ENCODE measurements at places on chromosomes 1 and 21.

DNA sequence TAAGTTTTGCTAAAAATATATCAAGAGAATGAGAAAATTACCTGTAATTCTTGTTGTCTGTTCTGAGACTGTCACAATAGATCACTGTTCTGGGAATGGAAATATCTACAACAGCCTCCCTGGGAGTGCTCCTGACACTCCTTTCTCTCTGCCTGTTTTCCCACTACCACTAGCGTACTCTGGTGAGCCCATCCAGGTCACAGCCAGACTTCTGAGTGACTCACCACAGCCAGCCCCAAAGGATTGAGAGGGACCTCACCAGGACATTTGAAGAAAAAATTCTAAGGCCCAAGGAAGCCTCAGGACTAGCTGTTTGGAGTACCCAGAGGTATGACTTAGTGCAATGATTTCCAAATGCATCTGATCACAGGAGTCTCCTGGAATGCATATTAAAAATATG lies 39.0 kb upstream of the TADA1 start:
- peak; percentile 12 for DNase-seq

- no peak for DNase-seq
Measured at GRCh38 chr1:17922833-17923232, 167.7 kb downstream of the ACTL8 start.

DNA sequence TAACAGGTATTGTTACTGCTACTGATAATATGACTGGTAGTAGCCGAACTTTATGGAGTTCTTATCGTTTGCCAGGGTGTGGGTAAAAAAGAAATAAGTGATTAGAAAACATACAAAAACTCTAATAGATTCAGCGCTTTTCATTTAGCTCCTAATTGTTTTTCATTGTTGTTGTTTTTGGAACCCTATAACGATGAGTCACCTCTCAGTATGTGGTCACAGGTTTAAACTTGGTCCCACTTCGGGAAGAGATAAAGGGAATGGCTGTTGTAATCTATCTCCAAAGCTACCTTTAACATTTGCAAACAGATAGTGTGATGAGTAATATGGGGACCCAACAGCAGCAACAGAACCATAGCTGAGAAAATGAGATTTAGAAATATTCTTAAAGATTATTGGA lies 62.7 kb upstream of the BCL10 start:
- peak; percentile 72 for DNase-seq

GRCh38 chr1:9853249-9853595 lies 29.5 kb upstream of the CLSTN1 start:
- no peak for DNase-seq

DNA sequence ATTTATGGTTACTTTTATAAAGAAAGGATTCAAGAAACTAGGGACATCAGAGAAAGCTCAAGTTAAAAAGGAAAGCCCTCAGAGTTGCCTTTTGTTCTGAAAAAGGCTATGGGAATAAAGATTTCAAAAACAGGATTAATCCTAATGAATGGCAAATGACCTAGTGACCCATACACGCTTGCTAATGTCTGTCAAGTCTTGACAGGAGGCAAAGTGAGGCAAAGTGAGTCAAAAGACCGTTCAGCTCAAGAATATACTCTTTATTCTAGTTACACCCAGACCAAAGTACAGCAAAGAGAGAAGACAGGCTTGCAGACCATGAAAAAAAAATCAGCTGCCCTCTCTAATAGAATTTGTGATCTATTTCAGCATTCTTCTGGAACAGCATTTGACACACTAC lies 3.5 kb downstream of the ZNF436 start:
- DNase-seq: no peak

DNA sequence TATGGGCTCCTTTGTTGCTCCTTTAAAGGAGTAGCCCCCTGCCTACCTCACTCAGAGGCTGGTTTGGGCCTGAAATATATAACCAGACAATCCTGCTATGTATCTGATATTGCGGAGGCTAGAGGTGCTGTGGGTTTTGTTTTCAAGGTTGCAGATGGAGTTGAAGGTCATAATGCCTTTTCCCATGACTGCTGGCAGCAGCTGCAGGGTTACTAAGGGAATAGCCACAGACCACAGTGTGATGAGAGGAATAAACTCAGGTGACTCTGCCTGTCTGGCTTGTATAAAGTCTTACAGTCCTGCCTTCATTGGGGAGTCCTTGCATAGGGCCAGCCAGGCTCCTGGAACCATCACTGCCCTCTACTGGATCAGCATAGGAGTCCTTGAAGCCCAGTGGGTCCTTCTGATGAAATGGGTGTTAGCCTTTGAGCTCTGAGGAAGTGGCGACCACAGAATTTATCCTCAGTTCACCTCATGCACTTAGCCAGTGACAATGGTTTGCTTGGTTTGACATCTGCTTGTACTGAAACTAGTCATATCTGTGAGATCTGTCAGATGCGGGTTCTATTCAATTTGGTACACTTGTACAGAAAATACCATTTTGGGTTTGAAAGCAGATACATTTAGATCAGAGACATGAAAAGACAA lies 174.4 kb upstream of the HMCN1 start:
- DNase-seq: peak; percentile 58

- DNase-seq: no peak
Measured at GRCh38 chr1:198031086-198031485, 113.9 kb downstream of the LHX9 start.

DNA sequence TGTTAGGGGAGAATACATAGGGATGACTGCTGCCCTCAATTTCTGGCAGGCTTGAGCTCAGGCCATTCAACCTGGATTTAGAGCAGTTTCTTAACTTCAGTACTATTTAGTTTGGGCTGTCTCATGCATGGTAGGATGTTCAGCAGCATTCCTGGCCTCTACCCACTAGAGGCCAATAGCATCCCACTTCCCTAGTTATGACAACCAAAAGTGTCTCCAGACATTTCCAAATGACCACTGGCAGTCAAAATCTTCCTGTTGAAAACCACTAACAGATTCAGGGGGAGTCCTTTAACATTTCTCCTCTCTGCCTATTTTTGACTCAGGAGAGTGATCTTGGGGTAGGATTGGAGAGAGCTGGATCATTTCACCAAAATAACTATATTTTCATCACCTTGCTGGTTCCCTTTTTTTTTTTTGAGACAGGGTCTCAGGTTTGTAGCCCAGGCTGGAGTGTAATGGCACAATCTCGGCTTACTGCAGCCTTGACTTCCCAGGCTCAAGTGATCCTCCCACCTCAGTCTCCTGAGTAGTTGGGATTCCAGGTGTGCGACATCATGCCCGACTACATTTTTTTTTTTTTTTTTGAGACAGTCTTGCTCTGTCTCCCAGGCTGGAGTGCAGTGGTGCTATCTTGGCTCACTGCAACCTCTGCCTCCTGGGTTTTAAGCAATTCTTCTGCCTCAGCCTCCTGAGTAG lies 8.7 kb downstream of the GNAT2 start:
- DNase-seq: peak; percentile 40

- DNase-seq: no peak
Measured at GRCh38 chr1:7581754-7582459, 189.2 kb upstream of the VAMP3 start.

DNA sequence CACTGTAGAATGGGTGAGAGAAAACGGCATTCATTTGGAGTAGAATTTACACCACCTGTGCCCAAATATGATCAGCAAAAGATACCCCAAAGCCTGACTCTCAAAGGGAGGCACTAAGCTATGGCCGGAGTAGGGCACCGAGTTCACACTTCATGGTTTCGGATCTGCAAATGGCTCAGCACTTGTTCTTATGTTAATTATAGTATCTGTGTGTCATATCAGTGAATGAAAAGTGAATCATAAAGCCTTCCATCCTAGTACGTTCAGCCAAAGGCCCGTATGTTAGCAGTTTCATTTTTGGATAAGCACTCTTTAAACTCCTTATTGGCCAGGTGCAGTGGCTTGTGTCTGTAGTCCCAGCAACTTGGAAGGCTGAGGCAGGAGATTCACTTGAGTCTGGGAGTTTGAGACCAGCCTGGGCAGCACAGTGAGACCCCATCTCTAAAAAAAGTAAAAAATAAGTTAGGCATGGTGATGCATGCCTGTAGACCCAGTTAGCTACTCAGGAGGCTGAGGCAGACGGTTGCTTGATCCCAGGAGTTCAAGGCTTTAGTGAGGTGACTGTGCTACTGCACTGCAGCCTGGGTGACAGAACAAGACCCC lies 4.9 kb upstream of the CORT start:
- no peak for DNase-seq

GRCh38 chr1:194813096-194813495 lies 1626.7 kb upstream of the B3GALT2 start:
- DNase-seq: no peak

GRCh38 chr1:21045351-21045750 lies 131.3 kb downstream of the EIF4G3 start:
- DNase-seq: no peak

GRCh38 chr1:151318975-151319374 lies 8.2 kb downstream of the PI4KB start:
- DNase-seq: no peak

GRCh38 chr1:233490488-233490887 lies 123.4 kb upstream of the KCNK1 start:
- no peak for DNase-seq

- DNase-seq: no peak
Measured at GRCh38 chr1:86828024-86828423, 85.9 kb downstream of the SELENOF start.

GRCh38 chr1:184219414-184219813 lies 167.4 kb upstream of the C1orf21 start:
- no peak for DNase-seq

DNA sequence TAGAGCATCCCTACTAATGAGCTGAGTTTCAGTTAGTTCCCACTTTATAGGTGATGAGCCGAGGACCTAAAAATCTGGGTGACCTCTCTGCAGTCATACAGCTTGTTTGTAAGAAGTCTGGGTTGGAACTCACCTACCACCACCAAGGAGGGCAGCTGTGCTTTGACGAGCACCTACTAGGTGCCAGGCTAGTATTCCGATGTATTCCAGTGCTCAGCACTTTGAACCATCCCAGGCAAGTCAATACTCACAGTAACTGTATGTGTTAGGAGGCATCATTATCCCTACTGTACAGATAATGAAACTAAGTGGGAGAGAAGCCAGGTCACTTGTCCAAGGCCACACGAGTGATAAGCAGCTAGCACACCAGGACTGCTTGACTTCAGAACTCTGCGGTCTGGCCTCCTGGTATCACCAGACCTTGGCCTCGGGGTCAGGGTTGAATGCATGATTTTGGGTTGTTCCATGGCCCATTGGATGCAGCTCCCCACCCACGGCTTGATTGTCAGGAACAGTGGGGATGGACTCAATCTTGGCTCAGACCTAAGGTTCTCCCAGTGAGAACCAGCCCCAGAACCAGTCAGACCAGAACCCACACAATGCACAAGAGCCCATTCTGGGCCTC lies 20.7 kb downstream of the ECE1 start:
- no peak for DNase-seq

DNA sequence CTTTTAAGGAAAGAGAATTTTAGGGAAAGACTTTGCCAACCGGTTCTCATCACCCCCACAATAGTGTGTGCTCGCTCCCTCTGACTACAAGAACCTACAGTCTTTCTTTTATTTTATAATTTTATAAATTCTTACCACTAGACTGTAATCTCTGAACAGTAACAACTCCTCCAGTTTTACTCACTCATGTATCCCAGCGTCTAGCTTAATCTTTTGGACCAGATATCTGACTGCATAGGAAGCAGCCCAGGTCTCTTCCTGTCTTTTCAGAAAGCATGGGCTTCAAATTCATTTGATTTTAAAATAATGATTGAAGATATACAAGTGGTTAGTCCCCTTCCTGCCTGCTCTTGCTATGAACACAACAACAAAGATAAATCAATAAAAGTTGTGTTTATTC lies 19.0 kb upstream of the DUSP10 start:
- no peak for DNase-seq

DNA sequence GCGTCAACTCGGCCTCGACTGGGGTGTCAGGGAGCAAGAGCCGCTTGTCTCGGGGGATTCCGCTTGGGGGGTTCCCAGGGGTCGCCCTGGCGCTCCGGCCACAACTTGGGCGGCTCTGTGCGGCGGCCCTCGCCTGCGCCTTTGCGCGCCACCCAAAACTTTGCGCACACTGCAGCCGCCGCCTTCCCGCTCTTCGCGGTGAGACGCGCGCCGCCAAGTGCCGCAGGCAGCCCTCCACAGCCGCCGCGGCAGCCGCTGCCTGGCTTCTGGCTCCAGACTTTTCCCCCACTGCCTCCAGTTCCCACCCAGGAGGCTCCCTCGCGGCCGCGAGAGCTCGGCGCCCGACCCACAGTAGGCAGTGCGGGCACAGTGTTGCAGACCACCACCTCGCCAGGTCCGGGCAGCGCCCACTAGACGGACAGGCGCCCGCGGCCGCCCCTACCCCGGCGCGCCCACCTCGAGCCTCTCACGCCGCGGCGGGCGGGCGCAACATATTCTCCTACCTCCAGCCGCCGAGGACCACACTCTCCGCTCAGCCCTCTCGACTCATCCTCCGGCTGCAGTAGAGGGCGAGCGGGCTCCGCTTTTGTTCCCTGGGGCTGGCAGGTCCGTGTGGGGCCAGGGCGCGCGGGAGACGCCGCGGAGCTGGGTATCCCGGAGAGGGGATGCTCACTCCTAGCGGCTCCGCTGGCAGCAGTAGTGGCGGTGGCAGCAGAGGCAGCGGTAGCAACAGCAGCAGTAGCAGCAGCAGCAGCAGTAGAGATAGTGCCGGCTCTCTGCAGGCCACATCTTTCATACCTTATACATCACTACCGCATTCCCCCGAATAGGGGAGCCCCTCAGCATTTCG lies 296.6 kb downstream of the OMA1 start:
- peak; percentile 32 for DNase-seq

GRCh38 chr1:204217648-204218000 lies 3.8 kb upstream of the GOLT1A start:
- DNase-seq: no peak

DNA sequence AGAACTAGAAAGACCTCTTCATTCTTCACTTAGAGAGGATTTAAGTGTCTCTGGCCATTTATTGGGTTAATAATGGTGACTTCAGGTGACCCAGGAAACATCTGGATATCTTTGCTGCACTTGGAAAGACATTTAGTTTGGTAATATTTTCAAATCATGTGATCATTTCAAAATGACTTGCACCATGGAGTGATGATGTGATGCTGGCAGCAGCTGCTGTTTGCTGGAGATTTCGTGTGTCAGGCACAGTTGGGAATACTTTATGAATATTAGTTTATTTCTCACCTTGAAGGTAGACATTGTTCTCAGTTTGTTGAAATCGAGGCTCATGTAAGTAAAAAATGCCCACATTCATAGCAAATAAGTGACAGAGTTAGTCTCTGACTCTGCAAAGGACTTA lies 236.0 kb downstream of the DISC1 start:
- DNase-seq: no peak

GRCh38 chr1:7761103-7761502 lies 10.0 kb upstream of the VAMP3 start:
- no peak for DNase-seq

DNA sequence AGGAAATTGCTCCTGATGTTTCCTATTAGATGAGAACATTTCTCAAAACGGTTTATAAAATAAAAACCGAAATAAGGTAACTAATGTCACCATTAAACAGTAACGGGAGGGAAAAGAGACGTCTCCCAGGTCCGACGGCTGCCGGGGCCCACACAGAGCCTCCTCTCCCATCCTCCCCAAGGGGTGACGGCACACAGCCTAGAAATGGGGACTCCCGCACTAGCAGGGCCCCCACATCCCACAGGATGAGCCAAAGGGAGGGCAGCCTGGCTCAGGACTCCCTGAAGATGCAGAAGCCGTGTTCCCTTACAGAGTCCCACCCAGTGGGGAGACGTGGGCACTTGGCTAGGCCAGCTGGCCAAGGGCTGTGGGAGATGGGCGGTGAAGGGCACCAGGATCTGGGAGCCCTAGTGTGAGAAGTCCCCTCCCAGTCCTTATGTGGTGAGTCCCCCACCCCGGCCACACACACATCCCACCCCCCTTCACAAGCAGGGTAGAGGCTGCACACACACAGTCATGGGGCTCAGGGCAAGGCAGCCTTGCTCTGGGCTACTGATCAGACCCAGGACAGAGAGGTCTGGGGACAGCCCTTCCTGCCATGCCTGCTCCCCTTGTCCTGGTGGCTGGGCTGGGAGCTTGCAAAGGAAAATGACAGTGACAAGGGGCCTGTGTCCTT lies 3.3 kb downstream of the KRTAP10-3 start:
- no peak for DNase-seq

All from astrocyte of the spinal cord (primary cell).